ENCODE measurements at places on chromosomes 7 and 10. TPM values are rescaled to one million over a fixed set of nuclear protein-coding genes. Genes with fewer than 3 reads are reported as not detected.
A peak's percentile ranks its signal among the peaks of the same experiment; 100 is the strongest.

COL1A2 gene
- total RNA-seq, result 13.7 TPM

NUTM2E gene
- total RNA-seq, result 0.16 TPM

DNA sequence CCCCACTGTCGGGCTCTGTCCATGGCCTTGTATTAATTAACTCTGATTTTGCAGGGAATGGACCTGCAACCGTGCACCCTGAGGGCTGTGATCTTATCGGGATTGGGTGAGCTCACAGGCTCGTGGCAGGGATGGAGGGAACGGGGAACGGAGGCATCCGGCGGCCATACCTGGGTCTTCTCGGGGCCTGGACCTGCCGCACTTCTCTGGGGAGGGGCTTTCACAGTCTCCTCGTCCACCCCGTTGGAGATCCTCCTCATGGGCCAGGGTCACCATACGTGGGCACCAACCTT lies 57.5 kb upstream of the SHH start:
- DNase-seq, result no peak

GRCh38 chr10:47402641-47403301 lies 18.7 kb upstream of the ZNF488 start:
- peak; percentile 50 for DNase-seq

DNA sequence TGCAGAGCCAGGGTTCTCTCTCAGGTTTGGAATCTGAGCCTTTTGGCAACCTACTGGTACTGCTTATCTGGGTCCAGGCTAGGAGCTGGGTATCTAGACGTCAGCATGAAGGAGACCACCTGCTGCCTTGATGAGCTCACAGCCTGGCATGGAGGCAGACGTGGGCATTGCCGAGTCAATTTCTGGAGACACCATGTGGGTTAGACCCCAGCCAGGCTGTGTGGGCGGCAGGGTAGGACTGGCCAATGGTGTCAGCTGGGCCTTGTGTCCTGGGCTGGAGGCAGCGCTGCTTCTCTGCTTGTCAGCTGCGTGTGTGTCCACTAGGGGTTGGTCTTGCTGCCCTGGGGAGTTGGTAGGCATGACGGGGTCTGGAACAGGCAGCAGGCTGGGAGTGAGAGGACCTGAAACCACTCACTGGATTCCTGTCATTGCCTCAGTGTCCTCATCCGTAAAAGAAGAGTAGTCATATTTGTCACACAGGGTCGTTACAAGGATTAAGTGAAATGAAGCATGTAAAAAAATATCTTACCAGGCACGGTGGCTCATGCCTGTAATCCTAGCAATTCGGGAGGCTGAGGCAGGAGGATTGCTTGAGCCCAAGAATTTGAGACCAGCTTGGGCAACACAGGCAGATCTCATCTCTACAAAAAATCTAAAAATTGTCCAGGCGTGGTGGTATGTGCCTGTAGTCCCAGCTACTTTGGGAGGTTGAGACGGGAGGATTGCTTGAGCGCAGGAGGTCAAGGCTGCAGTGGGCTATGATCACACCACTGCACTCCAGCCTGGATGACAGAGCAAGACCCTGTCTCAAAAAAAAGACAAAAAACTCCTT lies 31.7 kb upstream of the ANKRD2 start:
- DNase-seq, result no peak

- peak; percentile 49 for DNase-seq
Measured at GRCh38 chr10:76874176-76874575, 763.4 kb downstream of the KCNMA1 start.

RASSF4 gene
- 1.4 TPM for total RNA-seq

- DNase-seq, result no peak
Measured at GRCh38 chr7:112159351-112159750, 46.8 kb downstream of the DOCK4 start.

ABCC2 gene
- 0.66 TPM for total RNA-seq

- peak; percentile 57 for DNase-seq
Measured at GRCh38 chr7:140653319-140654108, 12.9 kb upstream of the DENND2A start.

DNA sequence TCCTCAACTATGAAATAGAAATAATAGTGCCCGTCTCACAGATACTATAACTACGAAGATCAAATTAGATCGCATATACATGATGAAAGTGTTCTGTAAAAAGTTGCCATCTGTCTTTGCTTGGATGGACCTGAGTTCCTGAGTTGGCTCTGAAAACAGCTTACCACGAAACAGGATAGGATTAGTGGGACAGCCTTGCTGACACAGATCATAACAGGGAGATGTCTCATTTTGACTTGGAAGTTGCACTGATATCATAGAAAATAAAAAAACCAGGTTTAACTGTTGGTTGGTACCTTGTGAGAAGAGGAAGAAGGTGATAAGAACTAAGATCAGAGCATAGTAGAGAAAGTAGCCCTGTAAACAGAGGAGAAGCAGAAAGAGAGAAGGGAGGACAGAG lies 79.3 kb upstream of the AGBL3 start:
- DNase-seq, result no peak

TMEM178B gene
- 0.17 TPM for total RNA-seq

DNA sequence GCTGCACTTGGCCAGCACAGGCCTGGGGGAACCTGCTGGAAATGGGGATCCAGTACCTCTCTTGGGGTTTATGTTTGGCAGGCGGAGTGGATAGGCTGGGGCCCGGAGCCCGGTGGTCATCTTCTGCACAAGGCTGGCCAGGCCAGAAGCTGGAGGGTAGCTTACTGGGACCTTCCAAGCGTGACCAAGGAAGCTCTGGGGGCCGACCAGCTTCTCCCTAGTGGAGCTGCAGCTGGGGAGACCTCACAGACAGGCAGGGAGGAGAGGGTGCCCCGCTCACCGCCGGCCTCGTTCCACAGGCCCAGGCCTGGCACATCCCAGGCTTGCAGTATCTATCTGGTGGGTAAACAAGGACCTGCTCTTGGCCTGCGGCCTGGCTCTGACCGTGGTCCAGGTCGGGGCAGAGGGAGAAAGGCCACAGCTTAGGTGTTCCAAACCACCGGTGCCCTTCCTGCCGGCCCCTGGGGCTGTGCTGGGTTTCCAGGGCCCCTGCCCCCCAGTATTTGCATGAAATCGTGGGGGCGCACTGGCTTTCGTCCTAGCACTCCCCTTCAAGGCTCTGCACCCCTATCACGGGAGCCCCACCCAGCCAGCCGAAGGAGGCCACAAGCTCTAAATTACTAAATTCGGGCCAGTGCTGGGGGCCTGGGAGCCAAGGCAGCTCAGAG lies 1.5 kb upstream of the ELFN1 start:
- DNase-seq, result no peak

GRCh38 chr10:26478061-26478460 lies 39.9 kb downstream of the APBB1IP start:
- DNase-seq, result no peak

GRCh38 chr7:133783276-133783675 lies 343.9 kb upstream of the LRGUK start:
- peak; percentile 19 for DNase-seq

DNAJC12 gene
- 0.59 TPM for total RNA-seq

- DNase-seq, result no peak
Measured at GRCh38 chr7:114852293-114852692, 69.6 kb upstream of the MDFIC start.

PNLIP gene
- total RNA-seq, result not detected

GRCh38 chr10:14659626-14660196 lies 115.0 kb downstream of the FAM107B start:
- no peak for DNase-seq

DNA sequence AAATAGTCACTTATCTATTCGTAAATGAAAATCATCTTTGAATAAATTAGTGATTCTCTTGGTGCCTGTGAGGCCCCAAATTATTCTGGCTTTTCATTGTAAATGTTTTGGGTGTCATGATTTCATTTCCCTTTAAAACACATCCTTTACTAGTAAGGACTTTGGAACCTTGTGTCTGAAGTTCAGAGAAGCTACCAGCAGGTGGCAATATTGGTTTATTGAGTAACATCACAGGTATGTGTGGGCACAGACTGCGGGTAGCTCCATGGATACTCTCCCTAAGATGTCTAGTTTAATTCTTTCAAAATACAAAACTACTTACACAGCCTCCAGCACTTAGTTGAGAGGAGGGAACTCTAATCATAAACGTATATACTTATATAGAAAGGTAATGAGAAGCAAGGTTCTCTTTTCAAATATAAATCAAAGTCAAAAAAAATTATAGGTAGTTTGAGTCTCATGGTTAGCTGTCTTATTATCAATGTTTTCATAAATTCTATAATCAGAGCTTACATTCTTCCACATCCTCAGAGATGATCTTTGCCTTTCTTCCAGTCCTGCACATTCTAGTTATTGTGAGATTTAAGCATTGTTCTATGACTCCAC lies 449.6 kb downstream of the GRM8 start:
- DNase-seq, result peak; percentile 59

GRCh38 chr10:74047304-74047703 lies 49.4 kb downstream of the VCL start:
- no peak for DNase-seq

- no peak for DNase-seq
Measured at GRCh38 chr10:72736828-72737220, 44.9 kb downstream of the MCU start.

OGDH gene
- total RNA-seq, result 96.9 TPM

CCL24 gene
- total RNA-seq, result not detected

DNA sequence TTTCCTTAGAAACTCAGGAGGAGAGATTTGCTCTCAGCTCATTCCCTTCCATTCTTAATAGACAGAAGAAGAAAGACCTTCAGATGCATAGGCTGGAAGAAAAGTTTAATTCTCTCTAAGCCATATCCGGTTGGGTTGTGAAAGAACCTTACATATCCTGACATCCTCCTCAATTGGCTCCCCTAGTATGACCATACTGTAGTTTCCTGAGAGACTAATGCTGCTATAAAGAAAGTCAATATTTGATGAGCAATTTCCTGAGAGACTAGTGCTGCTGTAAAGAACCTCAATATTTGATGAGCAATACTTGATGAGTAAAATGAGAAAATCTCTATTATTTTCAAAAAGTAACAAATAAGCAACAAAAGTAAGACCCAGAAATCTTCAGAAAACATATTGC lies 888.5 kb upstream of the SORCS1 start:
- peak; percentile 79 for DNase-seq

GRCh38 chr10:49353895-49354566 lies 41.9 kb downstream of the DRGX start:
- DNase-seq, result no peak

DNA sequence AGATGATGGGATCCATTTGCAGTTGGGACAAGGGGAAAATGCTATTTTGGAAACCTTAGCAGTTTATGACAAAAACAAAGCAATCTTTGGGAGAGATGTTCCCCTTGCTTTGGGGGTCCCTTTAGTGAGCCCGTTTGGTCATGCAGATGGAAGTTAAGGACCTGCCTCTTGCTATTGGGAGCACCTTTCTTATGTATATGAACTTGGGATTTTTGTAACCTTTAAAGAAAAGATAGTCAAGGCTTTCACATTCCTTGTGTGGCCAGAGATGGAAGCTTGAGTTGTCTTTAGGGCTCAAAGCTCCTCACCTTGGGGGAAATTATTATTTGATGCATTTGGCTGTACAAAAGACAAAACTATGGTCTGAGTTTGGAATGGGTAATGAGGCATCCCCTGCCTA lies 179.0 kb upstream of the PLPP4 start:
- DNase-seq, result no peak

DNA sequence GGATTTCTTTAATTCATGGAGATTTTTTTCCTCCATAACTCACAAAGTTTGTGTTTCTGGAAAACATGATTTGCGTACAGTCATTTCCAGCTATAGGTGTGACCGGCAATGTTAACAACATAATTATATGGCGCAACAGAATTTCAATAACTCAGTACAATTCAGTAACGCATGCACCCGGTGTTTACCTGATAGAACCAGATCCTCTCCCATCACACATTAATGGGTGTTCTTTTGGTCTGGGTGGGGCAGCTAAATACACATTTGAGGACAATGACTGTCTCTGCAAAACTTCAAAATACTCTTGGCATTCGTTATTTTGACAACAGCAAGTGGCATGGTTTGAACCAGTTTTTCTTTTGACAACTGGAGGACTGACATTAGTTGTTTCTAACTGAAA lies 102.3 kb downstream of the KLF6 start:
- no peak for DNase-seq

DPP6 gene
- not detected for total RNA-seq

DNA sequence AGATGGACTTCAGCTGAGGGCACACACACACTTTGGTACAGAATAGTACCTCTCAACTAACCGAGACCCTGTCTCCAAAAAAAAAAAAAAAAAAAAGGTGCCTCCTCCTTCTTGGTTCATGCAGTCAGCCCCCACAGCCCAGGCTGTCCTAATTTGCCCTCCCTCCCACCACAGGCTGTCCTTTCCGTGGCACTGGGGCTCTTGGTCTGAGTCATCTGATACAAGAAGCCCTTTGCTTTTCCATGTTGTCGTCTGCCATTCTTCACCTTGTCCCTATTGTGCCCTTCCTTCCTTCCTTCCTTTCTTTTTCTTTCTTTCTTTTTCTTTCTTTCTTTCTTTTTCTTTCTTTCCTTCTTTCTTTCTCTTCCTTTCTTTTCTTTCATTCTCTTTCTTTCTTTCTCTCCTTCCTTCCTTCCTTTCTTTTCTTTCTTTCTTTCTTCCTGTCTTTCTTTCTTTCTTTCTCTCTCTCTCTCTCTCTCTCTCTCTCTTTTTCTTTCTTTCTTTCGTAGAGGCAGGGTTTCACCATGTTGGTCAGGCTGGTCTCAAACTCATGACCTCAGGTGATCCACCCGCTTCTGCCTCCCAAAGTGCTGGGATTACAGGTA lies 96.0 kb upstream of the IKZF1 start:
- no peak for DNase-seq

- DNase-seq, result no peak
Measured at GRCh38 chr10:131439705-131440104, 128.2 kb upstream of the TCERG1L start.

DNA sequence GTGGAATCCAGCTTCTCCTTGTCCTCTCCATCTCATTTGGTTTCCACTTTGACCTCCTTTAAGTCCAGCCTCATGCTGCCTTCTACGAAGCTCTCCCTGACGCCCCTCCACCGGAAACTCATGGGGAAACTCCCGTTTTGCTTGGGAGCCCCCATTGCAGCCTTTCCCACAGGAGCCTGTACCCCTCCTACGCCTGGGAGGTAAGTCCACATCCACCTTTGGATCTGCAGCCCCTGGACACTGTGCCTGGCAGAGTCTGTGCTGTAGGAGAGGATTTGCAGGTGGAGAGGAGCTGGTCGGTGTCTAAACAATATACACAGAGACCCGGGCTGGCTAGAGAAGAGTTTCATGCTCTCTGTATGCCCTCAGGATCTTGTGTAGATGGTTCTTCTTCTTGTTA lies 296.1 kb downstream of the GLRX3 start:
- DNase-seq, result no peak

Data from mammary epithelial cell (primary cell).